PC-3 (cell line): ENCODE measurements at places on chromosomes 3 and 15. TPM values are rescaled to one million over a fixed set of nuclear protein-coding genes. Genes with fewer than 3 reads are reported as not detected.

NR2E3 gene
- 0.35 and 0.77 TPM in 2 replicates for total RNA-seq

CLRN1 gene
- not detected in 2 replicates for total RNA-seq

PPM1L gene
- total RNA-seq, result 2.4 and 7.0 TPM in 2 replicates

IL5RA gene
- total RNA-seq, result not detected in 2 replicates

GP5 gene
- not detected in 2 replicates for total RNA-seq

CELF6 gene
- total RNA-seq, result not detected in 2 replicates

P2RY14 gene
- total RNA-seq, result not detected in 2 replicates

LRRC49 gene
- total RNA-seq, result 7.7 and 13.6 TPM in 2 replicates

CCR3 gene
- total RNA-seq, result 0.22 TPM in 1 of 2 replicates, not detected in the other

SAMMSON gene
- not detected in 2 replicates for total RNA-seq

FAM43A gene
- total RNA-seq, result 59.8 and 73.8 TPM in 2 replicates

LRTM1 gene
- total RNA-seq, result not detected in 2 replicates

SLC28A1 gene
- total RNA-seq, result 0.58 and 1.1 TPM in 2 replicates

SYNM gene
- 9.9 and 15.6 TPM in 2 replicates for total RNA-seq

GP9 gene
- not detected in 2 replicates for total RNA-seq

NAALADL2 gene
- 1.7 and 1.9 TPM in 2 replicates for total RNA-seq

WNT5A gene
- 21.8 and 28.5 TPM in 2 replicates for total RNA-seq

ULK4 gene
- 4.8 and 10.0 TPM in 2 replicates for total RNA-seq

LRRC31 gene
- 0.04 TPM in 1 of 2 replicates, not detected in the other for total RNA-seq

AGBL1 gene
- total RNA-seq, result not detected in 2 replicates

C3orf80 gene
- total RNA-seq, result 0.33 and 0.46 TPM in 2 replicates

SLC2A2 gene
- total RNA-seq, result not detected in 2 replicates

LAMB2 gene
- 240 and 365 TPM in 2 replicates for total RNA-seq

C3orf33 gene
- 3.5 and 3.6 TPM in 2 replicates for total RNA-seq

CCDC54 gene
- total RNA-seq, result not detected in 2 replicates
